ENCODE measurements at places on chromosomes 1 and 21.

- DNase-seq, result peak; percentile 34
These were observed 623 bp downstream of the GNG4 start for GRCh38 chr1:235648954-235649367.

GRCh38 chr1:231625975-231626534 lies 535 bp upstream of the DISC1 start:
- no peak for DNase-seq

- no peak for DNase-seq
These were observed 54.3 kb upstream of the TRAPPC10 start for GRCh38 chr21:43957611-43958362.

DNA sequence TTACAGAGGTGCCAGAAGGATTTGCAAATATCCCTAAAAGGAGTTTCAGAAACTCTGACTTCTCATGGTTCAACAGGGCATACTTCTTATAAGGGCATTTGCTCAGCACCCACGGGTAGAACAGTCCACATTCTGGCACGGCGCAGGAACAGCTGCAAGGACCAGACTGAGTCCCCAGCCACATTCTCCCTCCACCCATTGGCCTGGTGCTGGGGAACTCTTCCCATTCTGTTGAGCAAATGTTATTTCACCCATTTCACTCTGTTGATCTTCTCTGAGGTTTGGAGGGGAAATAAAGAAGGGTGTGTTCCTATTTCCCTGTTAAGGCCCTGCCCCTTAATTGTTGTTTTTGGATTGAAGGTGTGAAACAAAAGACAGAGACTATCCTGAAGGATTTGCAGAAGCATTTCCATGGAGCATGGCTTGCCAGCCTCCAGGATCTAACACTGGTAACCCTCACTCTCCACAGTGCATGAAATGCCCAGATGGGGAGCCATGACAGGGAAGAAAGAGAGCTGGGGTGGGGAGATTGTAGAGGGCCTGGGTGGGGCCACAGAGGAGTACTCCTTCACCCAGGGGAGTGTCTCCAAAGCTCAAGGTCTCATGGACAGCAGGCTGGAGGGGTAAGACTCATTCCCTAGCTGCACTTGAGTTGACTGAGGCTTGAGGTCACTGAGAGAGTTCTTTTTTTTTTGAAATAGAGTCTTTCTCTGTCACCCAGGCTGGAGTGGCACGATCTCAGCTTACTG lies 35.0 kb downstream of the INAVA start:
- no peak for DNase-seq

GRCh38 chr1:213444224-213444623 lies 393.2 kb downstream of the RPS6KC1 start:
- no peak for DNase-seq

- no peak for DNase-seq
These were observed 14.9 kb upstream of the VPS26C start for GRCh38 chr21:37281993-37282392.

DNA sequence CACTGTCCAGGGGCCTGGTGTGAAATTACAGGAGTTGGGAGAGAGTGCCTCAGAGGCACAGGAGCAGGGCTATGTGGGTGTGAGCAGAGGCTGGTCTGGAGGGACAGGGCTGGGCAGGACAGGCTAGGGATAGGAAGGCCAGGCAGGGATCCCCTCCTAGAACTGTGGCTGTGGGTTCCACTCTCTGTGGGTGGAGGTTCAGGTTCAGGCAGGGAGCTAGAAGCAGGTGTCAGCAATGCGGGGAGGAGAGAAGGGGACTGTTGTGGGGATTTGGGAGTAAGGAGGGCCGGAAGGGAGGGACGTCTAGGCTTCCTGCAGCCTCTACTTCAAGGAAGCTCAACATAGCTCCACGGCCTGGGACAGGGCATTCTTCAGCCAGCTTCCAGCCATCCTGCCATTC lies 8.3 kb upstream of the GPR61 start:
- no peak for DNase-seq

- no peak for DNase-seq
These were observed 5.4 kb upstream of the KDM4A start for GRCh38 chr1:43644558-43644957.

DNA sequence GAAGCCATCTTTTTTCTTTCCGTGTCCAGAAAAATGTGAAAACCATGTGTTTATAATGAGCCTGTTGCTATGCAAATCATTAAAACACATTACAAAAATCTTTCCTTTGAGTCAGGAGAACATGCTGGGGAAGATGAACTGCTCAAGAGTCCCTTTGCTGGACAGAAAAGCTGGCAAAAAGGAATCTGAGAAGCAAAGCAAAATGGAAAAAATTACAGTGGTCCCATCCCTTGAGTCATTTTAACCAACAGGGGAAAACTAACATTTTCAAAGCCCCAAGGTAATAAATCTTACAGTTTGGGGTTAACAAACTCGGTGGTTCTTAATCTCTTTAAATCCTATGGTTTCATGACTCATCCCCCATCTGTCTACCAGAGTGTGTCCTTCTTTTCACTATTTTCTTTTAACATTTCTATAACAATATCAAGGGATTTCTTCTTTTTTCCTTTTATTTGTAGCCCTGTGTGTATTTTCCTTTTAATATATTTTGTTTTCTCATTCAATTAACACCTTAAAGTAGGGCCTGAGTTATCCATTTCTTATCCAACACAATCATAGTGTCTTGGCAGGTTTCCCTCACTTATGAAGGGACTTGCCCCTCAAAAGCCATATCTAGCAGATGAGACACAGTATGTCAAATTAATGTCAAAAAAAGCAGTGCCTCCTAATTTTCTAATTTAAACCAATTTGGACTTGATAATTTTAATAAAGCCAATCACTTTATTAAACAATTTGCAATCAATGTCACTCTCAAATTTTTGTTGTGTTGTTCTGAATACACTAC lies 105.4 kb downstream of the PTPN14 start:
- DNase-seq, result peak; percentile 12

GRCh38 chr21:30616125-30616524 lies at the start of gene KRTAP20-1:
TSS of gene KRTAP20-1 (plus strand) at chr21:30616425. CDS start at chr21:30616455, 30 bp downstream.
- DNase-seq, result no peak

DNA sequence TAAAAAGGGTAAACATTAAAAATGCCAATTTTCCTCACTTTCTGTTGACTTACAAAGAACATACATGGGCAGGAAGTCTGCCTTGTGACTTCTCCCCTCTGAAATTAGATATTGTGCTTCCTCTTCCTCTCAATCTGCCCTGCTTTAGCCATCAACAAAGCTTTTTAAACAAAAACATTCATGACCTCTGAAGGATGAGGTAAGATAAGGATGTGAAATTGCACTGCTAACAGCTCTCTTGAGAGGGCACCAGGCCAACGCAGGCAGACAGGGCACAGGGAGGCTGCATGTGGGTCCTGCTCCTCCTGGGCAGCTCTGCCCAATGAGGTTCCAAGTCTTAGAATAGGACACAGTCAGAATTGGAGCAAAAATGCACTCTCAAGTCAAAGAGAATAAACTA lies 62.1 kb downstream of the DEGS1 start:
- no peak for DNase-seq

- peak; percentile 60 for DNase-seq
These were observed 111.1 kb downstream of the TLR5 start for GRCh38 chr1:223031733-223032601.

DNA sequence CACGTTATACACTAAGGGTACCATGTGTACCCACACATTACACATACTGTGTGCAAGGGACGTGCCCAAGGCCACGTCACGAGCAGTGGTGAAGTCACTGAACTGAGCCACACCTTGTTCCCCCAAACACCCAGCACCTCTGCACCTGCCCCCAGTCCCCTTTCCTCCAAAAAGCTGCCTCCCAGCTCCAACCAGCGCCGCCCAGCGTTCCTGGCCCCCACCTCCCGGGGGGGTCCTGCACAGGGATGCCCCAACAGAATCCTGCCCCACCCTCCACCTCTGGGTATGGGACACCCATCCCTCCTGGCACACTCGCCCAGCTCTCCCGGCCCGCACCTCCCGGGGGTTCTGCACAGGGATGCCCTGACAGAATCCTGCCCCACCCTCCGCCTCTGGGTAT lies 54.1 kb downstream of the CHD5 start:
- no peak for DNase-seq

GRCh38 chr1:118934706-118935105 lies 53.4 kb downstream of the TBX15 start:
- no peak for DNase-seq

- no peak for DNase-seq
These were observed 64.9 kb upstream of the ARTN start for GRCh38 chr1:43868741-43869067.

GRCh38 chr21:39007532-39007931 lies 175.7 kb downstream of the PSMG1 start:
- DNase-seq, result no peak

- no peak for DNase-seq
These were observed 52.8 kb downstream of the FMO4 start for GRCh38 chr1:171366816-171367215.

GRCh38 chr1:86699186-86699585 lies 5.2 kb upstream of the SH3GLB1 start:
- DNase-seq, result no peak

All from H54 (cell line).